ENCODE measurements at places on chromosomes 4 and X.

DNA sequence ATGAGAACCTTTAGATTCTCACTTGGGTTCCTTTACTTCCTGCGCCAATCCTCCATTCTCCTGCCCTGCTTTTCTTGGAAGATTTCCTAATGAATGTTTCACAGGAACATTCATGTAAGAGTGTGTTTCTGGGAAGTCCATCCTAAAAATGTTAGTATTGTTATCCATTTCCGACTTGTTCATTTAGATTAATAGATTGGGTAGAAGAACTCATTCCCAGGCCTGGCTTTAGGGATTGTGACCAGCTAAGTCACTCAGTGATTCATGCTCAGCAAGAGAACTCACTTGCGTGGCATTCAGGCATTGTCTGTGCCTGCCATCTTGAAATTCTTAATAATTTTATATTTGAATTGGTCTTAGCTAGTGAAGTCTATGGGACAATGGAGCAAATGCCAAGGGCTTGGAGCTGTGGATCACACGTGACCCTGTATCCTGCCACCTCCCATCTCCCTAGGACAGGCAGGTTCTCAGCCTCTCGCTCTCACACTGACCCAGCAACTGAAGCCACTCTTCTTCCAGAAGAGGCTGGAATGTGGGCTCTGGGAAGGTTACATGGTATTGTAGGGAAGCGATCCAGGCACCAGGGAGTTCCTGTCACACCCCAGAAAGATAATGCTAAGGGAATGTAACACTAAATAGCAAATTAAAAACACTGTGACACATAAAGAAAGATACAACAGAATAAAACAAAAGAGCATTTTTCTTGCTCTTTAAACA lies 562.1 kb downstream of the TMA16 start:
- no peak for DNase-seq

DNA sequence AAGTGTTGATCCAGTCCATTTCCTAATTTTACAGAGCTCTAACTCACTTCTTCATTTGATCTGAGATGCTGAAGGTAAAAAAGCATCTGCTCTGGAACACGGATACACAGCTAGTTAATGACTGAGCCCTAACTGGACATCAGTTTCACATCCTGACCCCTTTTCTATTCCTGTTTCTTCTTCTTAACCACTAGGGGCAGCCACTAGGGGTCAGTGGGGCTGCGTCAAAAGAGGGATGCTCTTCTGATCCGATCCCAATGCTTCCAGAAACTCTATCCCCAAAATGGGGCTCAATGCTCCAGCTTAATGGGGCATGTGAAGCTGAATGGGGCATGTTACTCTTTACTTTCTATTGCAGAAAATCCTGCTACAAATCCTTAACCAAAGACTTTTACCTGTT lies 33.4 kb upstream of the PHKA2 start:
- DNase-seq, result no peak

- peak; percentile 70 for DNase-seq
Observed at GRCh38 chrX:73214426-73215094, at the start of gene NAP1L2. Gene NAP1L2, minus strand, starts transcription at chrX:73214851. Its CDS starts 359 bp downstream, at chrX:73214492.

DNA sequence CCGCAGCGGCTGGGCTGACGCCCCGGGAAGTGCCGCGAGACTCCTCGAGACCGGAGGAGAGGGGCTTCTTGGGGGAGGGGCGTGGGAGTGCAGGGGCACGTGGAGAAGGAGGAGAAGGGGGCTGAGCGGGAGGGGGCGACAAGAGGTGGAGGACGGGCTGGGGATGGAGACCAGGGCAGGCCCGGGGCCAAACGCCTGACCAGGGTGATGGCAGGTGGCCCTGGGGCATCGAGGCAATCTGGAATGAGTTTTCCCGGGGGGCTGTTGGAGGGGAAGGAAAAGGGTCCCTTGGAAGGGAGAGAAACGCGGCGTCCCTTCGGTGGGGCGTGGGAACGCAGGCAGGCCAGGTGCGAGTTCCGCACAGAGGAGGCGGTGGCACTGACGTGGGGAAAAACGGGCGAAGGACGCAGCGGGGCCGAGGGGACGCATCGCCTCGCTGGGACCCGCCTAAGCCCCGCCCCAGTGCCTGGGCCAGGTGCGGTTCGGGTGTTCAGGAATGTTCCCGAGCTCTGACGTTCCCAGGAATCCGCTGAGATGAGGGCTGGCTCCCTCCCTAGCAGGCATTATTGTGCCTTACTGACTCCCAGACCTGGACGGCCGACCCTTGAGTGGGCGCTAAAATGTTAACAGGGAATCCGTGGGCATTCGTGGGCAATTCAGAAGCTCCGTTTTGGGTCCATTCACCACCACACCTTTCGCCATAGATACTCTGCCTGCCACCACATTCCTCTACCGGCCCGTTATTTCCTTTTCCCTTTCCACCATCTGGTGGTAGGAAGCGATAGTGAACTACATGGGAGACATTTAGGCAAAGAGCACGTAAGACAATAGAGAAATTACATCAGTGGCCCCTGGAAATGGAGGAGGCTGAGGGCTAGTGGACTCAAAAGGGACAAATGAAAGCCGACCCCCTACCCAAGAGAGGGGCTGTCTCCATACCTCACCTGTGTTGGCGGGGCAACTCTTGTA lies 795 bp upstream of the SH3KBP1 start:
- DNase-seq, result peak; percentile 58

GRCh38 chrX:122641826-122642225 lies 542.3 kb upstream of the GRIA3 start:
- DNase-seq, result no peak

DNA sequence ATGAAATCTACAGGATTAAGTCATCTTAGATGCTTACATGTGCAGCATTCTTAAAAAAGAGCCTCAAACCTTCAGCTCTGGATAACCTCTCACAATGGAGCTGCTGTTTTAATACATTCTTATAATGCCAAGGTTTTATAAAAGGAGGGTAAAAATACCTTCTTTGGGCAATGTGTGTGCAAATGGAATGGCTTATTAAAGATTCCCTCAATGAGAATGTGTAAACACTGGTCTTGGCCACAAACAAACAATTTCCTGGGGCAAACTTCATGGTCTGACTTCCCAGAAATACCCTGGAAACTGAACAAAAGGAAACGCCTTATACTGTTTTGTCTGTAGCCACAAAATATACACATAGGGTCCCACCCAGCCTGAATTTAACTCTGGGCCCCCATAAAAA lies 148.6 kb upstream of the INTU start:
- no peak for DNase-seq

DNA sequence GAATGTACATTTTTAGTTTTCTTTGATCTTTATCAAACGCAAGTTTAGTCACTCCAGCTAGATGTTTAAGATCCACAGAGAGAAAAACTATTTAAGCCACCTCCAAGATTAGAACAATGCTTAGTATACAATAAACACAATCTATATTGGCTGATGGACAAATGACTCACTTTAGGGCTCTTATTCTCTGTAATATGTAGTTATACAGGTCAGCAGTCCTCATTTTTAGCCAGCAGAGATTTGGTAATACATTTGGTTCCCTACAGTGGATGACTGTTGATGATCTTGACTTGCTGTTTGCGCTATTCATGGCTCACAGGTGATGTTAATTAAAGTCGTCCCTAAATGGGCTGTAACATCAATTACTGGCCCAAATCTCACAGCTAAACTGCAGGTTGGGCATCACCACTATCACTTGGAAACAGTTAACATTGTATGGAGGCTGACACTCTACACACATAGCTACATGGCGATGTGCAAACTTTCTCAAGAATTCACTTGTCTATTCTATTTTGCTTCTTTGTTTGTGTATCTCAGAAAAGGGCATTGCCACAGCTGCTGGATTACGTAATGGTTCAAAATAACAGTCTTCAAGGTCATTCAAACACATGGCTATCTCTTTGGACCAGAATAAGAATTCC lies 11.8 kb upstream of the DTHD1 start:
- no peak for DNase-seq

DNA sequence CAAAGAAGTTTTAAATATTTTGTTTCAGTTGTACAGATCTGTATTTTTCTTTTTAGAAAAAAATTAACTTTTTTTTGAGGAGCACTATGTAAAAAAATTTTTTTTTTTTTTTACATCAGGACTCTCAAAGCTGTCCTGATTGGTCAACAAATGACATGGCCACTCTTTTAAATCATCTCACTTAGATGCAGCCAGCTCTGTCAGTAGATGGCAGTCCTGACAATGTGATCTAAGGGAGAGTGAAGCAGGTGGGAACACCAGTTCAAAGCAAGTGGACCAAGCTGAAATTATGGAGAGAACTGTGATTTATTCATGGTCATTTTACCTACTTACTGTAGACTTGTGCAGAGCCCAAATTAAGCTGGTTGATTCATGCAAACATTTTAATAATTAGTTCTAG lies 174.7 kb upstream of the GPRIN3 start:
- no peak for DNase-seq

GRCh38 chrX:83759872-83760271 lies 101.1 kb upstream of the CYLC1 start:
- DNase-seq, result no peak

DNA sequence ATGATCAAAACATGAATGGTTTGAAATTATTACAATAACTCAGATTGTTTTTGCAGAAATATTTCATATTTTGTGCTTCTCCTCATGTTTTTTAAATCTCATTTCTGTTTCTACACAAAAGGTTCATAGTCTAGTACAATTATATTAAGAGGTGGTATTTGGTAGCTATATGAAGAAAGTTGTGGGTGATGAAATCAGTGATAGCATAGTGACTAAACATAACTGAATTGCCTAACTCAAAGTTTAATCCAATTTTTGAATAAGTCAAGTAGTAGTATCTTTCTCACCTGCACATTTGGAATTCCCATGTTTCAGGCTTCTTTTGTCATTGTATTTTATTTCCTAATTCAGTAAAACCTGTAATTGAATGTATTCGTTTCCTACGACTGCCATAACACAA lies 648.7 kb downstream of the GRID2 start:
- no peak for DNase-seq
